ENCODE measurements at places on chromosomes 1 and 21.
A peak's percentile ranks its signal among the peaks of the same experiment; 100 is the strongest.

GRCh38 chr21:41942457-41942856 lies 11.4 kb downstream of the C2CD2 start:
- no peak for DNase-seq

DNA sequence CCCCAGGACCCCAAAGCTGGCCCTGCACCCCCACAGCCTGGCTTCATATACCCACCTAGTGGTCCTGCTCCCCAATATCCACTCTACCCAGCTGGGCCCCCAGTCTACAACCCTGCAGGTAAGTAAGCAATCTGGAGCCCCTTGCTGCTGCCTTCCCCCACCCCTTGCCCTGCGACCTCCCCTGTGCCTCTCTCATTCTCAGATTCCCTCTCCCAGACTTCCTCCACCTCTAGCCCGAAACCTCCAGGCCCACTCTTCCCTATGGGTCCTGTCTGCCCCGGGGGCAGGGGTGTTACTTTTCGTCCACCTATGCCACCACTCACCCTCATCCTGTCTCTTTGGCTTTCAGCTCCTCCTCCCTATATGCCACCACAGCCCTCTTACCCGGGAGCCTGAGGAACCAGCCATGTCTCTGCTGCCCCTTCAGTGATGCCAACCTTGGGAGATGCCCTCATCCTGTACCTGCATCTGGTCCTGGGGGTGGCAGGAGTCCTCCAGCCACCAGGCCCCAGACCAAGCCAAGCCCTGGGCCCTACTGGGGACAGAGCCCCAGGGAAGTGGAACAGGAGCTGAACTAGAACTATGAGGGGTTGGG lies 2.9 kb downstream of the SHISA4 start:
- DNase-seq: no peak

GRCh38 chr21:39632796-39633442 lies 20.2 kb downstream of the B3GALT5 start:
- no peak for DNase-seq

GRCh38 chr1:116916002-116916401 lies 6.3 kb downstream of the PTGFRN start:
- DNase-seq: no peak

DNA sequence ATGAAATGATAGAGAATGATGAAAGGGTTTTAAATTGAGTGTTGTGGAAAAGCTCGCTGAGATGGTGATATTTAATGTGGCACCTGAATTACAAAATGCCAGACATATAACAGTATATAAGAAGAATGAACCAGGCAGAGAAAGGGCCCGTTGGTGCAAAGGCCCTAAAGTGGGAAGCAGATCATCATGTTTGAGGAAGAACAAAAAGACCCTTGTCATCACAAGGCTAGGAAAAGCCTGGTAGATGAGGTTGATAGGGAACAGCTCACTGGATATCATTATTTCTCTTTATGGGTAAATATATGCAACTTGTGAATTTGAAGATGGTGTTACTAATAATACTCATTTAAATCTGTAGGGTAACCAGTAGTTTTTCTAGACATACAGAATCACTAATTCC lies 11.0 kb downstream of the RAP1A start:
- DNase-seq: no peak

GRCh38 chr1:157496121-157496526 lies 56.2 kb downstream of the FCRL5 start:
- DNase-seq: peak; percentile 13

GRCh38 chr1:175553280-175553679 lies 190.1 kb downstream of the TNR start:
- no peak for DNase-seq

- DNase-seq: no peak
Measured at GRCh38 chr1:241532162-241532531, at the start of gene KMO. Gene KMO (plus strand): TSS chr1:241532378. CDS start chr1:241532445, 67 bp downstream.

DNA sequence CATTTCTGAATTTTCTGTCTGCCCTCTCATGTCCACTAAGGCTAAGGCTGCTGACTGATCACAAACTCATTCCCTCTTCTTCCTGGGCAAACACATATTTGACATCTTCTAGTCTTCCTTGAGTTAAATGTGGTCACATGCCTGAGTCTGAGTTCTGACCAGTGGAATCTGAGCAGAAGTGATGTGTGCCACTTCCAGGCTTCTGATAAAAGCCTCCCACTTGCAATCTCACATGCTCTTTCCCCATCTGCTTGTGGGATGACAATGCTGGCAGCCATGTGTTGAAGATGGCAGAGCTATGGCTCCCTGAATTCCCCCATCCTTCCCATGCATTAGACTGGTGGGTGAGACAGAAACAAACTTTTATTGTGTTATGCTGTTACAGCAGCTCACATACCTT lies 149.9 kb upstream of the ZNF648 start:
- no peak for DNase-seq

GRCh38 chr1:89257041-89257440 lies 15.6 kb downstream of the GBP5 start:
- DNase-seq: no peak

- no peak for DNase-seq
Measured at GRCh38 chr1:46065405-46065804, 67.0 kb downstream of the PIK3R3 start.

GRCh38 chr1:37793773-37794371 lies at the start of gene MANEAL:
Gene MANEAL (plus strand): TSS chr1:37793847. CDS start chr1:37794183, 336 bp downstream.
- no peak for DNase-seq

DNA sequence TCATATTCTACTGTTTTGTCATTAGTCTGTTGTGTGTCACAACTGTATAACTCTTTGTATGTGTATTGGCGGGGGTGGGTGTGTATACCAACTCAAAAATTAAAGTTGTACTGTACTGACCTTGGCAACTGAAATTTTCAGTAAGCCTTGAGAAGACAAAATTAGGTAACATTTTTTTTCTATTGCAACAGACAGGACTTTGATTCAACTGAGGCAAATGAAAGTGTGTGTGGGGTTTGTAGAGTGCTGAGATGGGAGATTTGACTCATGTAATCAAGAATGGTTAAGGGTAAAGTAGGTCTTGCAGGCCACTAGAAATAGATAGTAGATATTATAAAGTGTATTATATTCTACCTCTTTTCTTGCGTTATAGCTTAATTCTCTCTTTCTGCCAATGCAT lies 14.6 kb upstream of the B3GALT2 start:
- no peak for DNase-seq

DNA sequence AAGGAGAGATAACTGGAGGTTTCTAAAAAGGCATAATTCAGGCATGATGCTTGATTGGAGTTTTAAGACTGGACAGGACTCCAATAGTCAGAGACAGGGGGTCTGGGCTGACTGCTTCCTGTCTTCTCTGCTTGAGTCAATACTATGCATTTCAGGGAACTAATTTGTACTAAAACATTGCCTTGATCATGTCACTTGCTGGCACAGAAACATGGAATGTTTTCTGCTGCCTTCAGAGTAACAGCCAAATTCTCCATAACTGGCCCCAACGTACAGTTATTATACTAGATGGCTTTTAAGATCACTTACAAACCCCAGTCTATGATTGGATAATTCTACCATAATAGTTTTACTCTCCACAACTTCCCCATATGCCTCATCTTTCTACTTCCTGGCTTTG lies 247.0 kb downstream of the DNM3 start:
- DNase-seq: no peak

DNA sequence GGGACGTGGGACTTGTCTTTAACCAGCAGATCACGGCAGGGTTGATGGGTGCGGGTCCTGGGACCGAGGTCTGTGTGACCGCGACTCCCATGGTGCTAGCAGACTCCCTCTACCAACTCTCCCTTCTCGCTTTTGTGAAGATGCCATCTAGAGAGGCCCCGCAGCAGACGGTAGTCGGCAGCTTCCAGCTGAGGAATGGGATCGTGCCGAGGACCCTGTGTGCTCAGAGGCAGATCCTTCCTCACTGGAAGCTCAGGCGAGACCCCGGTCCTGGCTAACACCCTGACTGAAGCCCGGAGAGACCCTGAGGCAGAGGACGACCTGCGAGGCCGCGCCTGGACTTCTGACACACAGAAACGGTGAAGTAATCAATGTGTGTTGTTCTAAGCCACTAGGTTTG lies 12.5 kb upstream of the SPATC1L start:
- no peak for DNase-seq
